ENCODE measurements at places on chromosomes 2 and 18.

DNA sequence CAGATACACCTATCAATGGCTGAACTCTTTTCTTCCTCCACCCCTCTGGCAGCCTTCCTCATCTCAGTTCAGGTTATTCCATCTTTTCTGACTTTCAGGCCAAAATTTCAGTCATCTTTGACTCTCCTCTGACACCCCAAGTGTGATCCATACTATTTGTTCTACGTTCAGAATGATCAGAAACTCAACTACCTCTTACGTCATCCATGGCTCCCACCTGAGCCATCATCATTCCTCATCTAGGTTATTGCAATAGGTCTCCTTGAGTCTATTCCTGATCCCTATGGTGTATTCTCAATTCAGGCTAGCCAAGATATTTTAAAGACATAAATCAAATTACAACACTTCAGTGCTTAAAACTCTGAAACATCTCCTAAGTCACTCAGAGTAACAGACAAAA lies 589.7 kb downstream of the ERBB4 start:
- DNase-seq, result no peak

GRCh38 chr2:147137711-147138110 lies 707.1 kb upstream of the ACVR2A start:
- DNase-seq, result no peak

DNA sequence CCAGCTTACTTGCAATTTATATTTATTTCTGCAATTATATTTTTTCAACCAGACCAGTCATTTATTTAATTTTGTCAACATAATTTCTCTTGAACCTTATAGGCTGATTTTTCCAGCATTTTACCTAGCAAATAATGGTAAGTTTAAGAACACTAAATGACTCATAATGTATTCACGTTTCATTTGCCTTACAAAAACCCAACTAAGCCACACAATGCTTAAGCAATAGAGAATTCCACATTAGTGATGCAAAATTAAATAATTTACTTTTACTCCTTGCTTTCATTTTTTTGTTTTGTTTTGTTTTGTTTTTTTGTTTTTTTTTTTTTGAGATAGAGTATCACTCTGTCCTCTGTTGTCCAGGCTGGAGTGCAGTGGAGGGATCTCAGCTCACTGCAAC lies 110.4 kb upstream of the VRK2 start:
- no peak for DNase-seq

DNA sequence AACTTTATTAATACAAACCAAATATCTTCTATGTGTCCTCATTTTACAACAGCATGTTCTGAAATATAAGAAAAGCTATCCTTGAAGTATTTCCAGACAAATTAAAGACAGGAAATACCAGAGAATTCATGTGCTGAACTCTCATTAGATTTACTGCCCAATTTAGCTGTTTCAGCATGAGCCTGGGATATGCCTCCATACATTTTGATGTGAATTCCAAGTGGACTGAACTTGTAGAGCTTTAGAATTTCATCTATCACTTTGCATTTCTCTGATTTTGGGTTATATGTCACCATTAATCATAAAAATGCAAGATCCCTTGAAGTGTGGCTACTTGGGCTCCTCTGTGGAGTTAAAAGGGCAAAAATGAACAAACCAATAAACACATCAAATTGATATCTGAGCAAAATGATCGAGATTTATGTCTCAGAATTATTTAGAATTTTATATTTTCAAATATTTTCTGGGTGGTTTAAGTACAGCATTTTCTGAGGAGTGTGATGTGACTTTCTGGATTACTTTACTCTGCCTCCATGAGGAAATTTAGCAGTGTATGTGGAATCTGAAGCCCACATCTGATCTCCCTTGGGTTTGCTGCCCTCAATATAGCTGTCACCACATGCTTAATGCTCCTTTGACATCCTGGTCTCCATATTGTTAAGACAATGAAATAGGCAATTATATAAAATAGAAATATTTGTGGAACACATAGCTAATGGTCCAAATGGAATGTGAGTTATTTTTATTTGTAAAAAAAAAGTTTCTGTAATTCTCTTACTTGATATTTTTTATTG lies 206.6 kb upstream of the RBMS1 start:
- no peak for DNase-seq

DNA sequence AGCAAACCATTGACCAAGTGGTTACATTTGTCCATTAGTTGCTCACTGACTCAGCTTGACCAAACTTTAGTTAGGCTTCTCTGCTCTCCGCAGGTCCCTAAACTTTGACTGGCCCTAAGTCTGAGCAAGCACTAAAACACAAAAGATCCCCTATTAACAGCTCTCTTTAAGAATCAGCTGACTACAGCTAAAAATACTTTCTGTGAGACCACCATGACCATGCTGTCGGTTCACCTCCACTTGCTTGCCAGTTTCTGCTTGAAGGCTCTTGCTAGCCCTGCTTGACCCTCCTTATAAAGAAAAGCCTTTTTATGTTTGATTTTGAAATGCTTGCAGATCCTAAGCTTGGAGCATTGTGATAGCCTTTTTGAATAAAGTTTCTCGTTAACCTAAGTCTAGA lies 40.4 kb upstream of the RIT2 start:
- no peak for DNase-seq

DNA sequence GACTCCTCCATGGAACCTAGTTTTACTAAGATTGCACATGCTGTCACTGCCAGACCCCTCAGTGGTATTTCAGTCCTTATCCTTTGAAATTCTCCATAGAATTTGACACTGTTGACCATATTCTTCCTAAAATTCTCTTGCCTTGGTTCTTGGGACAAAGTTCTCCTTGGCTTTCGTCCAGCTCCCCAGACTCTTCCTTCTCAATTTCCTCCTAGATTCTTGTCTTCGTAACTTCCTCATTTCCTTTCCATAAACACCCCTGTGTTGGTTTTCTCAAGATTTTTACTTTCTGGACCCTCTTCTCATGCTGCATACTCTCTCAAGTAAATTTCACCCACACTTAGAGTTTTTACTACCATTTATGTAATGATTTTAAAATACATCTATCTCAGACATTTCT lies 96.6 kb upstream of the TWSG1 start:
- no peak for DNase-seq

GRCh38 chr2:191315365-191315752 lies 70.2 kb downstream of the MYO1B start:
- DNase-seq, result no peak

- DNase-seq, result no peak
These were observed 61.7 kb upstream of the EPC2 start for GRCh38 chr2:148582679-148583511.

DNA sequence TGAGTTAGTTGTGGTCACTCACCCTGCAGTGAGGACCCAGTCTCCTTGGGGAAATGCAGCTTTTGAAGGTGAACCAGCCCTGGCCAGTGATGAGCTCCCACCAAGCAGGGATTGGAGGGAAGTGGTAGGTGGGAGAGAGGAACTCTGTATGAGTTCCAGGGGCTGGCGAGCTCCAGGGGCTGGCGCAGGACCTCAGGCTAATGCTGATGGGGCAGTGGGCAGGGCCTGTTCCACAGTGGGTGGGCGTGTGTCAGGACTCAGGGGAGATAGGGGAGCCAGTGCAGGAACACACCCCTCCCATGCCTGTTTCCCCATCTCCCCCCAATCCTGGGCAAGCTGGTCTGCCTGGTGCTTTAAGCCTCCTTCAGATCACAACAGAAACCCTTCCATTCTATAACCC lies 208.4 kb downstream of the DYSF start:
- no peak for DNase-seq

- no peak for DNase-seq
These were observed 104.7 kb upstream of the MYO3B start for GRCh38 chr2:170073288-170073687.

DNA sequence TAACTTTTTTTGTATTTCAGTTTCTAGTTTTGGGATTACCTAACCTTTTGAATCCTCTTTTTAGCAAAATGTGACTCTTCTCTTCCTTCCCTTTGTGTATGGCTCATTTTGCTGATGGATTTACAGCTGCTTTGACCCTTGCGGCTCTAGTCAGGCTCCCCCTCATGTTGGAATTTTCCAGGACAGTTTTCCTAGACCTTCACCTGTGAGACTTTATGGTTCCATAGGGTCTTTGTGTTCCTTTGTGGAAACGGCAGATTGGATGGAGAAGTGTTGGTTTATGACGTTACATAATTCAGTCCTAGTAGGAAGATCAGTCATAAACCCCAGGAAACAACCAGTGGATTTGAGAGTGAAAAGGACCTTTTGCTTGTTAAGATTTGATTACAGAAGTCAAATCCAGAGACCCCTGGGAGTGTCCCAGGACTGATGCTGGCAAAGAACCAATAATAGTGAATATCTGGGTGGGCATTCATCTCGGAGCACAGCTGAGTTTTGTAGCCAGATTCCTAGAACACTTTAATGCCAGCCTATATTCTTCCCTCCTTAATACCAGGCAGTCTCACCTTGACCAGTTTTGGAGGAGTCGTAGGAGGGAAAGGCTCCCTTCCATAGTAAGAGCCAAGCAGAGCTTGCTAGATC lies 42.7 kb downstream of the SOCS6 start:
- no peak for DNase-seq

DNA sequence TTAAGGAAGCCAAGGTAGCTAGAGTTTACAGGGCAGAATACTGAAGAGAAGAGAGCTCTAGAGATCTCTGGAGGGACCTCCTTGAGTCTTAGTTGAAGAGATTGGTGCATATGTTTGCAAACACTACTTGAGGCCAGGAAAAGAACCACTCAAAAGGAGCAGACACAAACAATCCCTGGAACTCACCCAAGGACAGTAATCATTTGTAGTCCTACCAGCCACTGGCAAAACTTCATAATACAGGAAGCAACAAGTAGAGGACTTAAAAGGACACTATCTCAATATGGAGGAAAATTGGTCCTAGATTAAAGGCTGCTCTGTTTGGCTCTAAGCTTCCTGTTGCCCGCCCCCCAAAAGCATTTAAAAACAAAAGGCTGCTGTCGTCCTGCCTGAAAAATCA lies 46.9 kb upstream of the UBXN4 start:
- DNase-seq, result no peak

- DNase-seq, result no peak
These were observed 209.8 kb downstream of the BCL2 start for GRCh38 chr18:63109802-63110201.

DNA sequence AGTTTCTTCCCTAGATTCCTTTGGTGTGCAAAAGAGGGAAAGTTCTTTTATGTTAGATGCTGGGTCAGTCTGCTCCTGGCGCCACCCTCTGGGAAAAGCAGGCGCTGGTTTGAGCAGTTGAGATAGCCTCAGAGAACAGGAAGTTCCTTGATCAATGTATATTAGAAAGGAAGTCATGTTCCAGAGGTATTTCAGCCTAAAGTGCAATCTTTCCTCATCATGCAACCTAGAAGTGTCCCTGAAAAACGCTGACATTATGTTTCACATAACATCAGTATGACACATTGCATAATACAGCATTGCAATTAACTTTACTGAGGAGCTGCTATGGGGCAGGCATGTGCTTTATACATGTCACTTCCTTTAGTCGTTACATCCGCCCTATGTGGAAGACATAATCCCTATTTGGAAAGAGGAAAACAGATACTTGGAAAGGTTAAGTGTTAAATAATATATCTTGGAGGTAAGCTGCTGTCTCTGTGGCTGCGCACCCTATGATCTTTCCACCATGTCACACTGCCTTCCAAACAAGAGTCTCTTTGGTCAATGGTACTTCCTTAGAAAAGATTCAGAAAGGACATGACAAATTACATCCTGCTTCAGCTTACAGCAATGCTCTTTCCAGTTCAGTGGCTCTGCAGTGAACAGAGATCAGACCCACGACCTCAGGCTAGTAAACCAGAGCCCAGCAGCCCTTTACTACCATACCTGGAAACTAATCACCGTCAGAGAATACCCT lies 369.7 kb downstream of the RAD51AP2 start:
- no peak for DNase-seq

DNA sequence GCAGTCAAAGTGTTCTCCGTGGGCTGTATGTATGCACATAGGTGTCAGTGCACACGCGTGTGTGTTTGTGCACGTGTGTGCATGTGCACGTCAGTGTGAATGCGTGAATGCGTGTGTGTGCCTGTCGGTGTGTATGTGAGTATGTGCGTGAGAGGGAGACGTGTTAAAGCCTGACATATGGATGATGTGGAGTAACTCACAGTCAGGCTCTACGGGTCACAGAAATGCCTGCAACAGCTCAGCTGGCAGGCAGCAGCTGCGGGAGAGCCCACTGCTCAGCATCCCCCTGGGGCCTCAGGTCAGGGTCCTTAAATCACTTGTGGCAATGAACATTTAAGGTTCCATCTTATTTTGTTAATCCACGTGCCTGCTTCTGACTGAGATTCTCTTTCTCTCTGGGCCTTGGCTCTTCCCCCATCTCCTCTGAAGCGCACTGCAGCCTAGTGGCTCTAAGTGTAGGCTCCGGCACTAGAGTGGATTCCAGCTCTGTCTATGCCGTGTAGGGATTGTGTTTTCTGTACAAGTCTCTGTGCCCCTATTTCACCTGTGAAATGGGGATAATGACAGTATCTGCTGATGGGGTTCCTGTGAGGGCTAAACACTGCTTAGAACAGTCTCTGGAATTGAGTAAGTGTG lies 63.0 kb downstream of the DYSF start:
- no peak for DNase-seq

All from NCI-H1417 treated with DMSO at 0.1 percent for 48 hours (cell line).